ENCODE measurements at places on chromosomes 4 and X.
A peak's percentile ranks its signal among the peaks of the same experiment; 100 is the strongest.

- no peak for DNase-seq
Measured at GRCh38 chrX:41412261-41413081, 34.7 kb upstream of the NYX start.

DNA sequence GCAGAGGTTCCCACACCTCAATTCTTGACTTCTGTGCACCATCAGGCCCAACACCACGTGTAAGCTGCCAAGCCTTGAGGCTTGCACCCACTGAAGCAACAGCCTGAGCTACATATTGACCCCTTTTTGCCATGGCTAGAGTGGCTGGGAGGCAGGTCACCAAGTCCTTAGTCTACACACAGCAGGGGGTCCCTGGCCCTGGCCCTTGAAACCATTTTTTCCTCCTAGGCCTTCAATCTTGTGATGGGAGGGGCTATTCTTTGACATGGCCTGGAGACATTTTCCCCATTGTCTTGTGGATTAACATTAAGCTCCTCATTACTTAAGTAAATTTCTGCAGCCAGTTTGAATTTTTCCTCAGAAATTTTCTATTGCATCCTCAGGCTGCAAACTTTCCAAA lies 336.6 kb downstream of the IL15 start:
- DNase-seq: no peak

GRCh38 chr4:63492515-63492914 lies 916.7 kb downstream of the TECRL start:
- DNase-seq: no peak

DNA sequence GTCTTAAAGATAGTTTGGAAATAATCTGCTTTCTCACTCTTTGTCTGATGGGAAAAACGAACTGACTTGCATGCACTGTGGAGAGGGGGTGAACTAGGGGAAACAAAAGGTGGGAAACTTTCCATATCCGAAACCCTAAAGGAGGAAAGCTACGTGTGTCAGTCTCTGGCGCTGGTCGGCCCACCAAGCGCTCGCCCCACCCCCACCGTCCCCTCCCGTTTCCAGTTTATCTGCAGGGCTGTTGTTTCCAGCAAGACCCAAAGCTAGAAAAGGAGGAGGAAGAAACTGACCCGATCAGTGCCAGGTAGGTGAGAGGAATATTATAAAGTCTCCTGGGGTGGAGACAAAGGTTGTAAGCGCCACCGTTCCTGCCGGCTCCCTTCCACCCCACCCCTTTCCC lies 552 bp downstream of the TCEAL9 start:
- DNase-seq: peak; percentile 44

- no peak for DNase-seq
Measured at GRCh38 chr4:77177199-77177598, 20.2 kb downstream of the CCNG2 start.

DNA sequence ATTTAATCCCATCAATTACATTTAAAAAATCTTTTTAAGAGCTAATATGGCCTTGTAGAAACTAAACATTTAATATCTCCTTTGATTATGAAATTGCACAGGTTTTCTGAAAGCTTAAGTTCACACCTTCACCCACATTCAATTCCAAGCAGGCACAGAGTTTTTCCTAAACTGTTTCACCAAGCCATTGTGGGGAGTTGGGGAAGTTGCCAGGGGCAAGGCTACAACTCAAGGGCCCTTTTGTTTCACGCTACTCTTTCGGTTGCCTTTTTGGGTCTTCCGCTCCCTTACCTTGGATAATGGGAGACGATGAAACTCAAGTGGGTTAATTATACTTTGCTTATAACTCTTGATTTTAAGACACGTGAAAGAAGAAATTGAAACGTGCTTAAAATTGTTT lies 33.3 kb downstream of the APBB2 start:
- no peak for DNase-seq

- DNase-seq: no peak
Measured at GRCh38 chr4:18571301-18571761, 549.8 kb upstream of the LCORL start.

DNA sequence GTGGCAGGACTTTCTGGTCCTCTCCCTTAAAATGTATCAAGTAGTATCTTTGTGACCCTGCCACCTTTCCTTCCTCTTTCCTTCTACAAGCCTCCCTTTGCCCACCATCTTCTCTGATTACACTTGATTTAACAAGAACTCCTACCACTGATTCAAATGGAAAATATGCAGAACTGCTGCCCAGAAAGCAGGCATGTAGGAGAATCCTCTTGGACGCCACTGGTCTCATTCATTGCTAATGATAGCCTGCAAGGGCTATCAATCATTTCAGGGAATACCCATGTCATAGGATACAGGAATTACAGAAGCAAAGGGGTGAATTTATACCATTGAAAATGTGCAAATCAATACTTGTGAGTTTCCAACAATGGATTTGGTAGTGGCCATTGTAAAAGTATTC lies 294.6 kb upstream of the NRK start:
- DNase-seq: no peak

DNA sequence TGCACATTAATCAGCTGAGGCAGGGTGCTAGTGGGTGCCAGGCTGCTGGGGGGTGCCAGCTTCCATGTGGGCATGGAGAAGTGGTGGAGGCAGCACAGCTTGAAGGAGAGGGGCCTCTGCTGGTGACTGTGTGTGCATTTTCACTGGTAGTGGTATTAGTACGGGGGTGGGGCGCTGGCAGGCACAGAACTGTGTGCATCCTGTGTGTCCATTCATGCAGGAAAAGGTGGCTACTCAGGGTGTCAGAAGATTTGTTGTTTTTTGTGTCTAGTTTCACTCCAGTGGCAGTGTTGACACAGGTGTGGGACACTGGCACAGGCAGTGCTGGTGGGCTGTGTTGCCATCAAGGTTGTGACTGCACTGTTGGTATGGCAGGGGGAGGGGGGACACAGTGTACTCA lies 1303.6 kb downstream of the FAM133A start:
- no peak for DNase-seq

GRCh38 chrX:52988985-52989917 lies 30.9 kb upstream of the FAM156A start:
- DNase-seq: no peak

- no peak for DNase-seq
Measured at GRCh38 chr4:148680884-148681283, 238.7 kb upstream of the NR3C2 start.

- no peak for DNase-seq
Measured at GRCh38 chr4:94802091-94802490, 44.3 kb downstream of the BMPR1B start.

DNA sequence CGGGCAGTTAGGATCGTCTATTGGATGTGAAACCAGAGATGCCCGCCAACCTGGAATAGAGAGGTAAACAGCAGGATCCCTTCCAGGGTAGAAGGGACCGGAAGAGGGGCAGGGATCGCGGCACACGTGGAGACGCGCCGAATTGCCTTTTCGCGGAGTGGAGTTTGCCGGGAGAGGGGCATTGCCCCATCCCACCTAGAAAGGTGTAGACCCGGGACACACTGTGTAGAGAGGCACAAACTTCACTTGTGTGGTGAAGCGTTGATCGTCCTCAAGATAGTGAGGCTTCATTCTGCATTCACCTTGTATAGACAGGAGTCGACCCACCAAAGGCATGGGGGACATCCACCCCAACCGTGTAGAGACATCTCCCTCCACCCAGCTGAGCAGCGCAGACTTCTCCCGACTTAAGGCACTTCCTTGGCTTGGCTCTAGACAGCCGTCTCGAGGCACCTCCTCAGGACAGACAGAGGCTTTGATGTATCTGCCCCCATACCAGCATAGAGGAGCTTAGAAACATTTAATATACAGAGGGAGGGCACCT lies 410 bp downstream of the GNL3L start:
- peak; percentile 33 for DNase-seq

GRCh38 chr4:17376205-17376604 lies 135.7 kb downstream of the QDPR start:
- no peak for DNase-seq

GRCh38 chr4:158810487-158811215 lies 41.8 kb downstream of the FNIP2 start:
- no peak for DNase-seq

GRCh38 chr4:154658680-154659405 lies 46.4 kb upstream of the FGG start:
- DNase-seq: no peak

- DNase-seq: no peak
Measured at GRCh38 chr4:85763202-85763601, 288.3 kb downstream of the ARHGAP24 start.

GRCh38 chrX:65841263-65841662 lies 173.8 kb downstream of the MSN start:
- no peak for DNase-seq

DNA sequence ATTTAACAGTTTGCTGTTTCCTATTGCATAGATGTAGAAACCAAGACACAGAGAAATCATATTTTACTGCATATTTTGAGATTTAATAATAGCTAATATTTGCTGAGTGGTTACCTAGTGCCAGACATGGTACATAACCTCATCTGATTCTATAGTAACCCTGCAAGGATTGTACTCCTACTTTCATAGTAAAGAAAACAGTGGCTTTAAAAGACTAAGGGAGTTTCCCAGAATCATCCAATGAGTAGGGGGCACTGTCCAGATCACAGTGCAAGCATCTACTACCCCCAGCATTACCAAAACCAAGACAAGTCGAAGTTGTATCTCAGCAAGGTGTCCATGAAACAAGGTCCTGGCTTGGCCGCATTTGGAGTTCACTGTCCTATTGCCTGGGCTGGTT lies 224.5 kb upstream of the TENM3 start:
- DNase-seq: no peak

GRCh38 chr4:61067381-61067780 lies 132.7 kb upstream of the ADGRL3 start:
- no peak for DNase-seq

DNA sequence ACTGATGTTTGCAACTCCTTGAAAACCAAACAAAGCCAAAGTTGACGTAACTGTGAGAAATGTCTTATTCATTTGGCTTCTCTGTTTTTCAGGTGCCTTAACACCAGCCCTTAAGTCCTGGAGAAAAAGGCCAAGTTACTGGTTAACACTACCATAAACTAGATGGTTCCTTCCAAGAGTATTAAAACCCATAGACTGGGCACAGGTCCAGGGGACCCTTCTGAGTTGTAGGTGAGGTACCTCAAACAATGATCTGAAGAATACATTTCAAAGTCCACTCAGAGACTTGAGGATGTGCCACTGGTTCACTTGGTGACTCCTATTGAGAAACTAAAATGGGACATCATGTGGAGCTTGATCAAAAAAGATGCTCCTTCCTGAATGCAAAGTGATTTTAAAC lies 87.0 kb downstream of the NKX6-1 start:
- DNase-seq: no peak

DNA sequence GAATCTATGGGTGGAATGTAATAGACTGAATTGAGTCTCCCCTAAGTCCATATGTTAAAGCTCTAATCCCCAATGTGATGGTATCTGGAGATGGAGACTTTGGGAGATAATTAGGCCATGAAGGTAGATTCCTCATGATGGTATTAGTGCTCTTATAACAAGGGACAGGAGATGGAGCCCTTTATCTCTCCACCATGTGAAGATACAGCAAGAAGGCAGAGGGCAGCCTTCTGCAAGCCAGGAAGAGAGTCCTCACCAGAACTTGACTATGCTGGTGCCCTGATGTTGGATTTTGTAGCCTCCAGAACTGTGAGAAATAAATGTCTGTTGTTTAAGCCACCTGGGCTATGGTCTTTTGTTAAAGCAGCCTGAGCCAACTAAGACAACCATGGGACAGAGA lies 76.4 kb upstream of the F8A3 start:
- DNase-seq: no peak

DNA sequence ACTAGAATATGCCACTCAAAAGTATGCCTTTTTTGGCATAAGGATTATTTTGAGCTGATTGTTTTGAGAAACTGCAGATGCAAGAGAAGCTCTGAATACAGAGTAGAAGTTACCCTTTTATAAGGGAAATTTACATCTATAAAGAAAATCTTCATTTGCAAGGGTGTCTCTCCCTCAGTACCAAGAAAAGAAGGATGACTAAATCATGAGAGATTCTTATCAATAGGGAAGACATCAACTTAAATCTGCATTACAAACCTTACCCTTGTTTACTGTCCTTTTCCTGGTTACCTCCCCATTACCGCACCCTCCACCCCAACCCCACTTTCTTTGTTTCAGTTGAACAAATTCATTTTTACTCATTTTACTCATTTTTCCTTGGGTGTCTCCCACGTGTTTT lies 62.5 kb downstream of the RLIM start:
- DNase-seq: no peak

DNA sequence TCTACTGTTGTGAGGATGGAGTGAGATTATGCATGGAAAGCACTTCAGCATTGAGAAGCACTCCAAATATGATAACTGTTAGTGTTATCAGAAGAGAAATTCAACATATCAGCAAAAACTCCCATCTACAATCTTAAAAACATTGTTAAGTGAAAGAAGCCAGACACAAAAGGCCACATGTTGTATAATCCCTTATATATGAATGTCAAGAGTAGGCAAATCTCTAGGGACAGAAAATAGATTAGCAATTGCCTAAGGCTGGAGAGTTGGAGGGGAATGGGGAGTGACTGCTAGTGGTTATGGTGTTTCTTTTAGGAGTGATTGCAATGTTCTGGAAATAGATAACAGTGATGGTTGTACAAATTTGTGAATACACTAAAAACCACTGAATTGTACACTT lies 122.5 kb upstream of the LNX1 start:
- DNase-seq: no peak

GRCh38 chr4:71857713-71858451 lies 74.0 kb upstream of the GC start:
- no peak for DNase-seq

DNA sequence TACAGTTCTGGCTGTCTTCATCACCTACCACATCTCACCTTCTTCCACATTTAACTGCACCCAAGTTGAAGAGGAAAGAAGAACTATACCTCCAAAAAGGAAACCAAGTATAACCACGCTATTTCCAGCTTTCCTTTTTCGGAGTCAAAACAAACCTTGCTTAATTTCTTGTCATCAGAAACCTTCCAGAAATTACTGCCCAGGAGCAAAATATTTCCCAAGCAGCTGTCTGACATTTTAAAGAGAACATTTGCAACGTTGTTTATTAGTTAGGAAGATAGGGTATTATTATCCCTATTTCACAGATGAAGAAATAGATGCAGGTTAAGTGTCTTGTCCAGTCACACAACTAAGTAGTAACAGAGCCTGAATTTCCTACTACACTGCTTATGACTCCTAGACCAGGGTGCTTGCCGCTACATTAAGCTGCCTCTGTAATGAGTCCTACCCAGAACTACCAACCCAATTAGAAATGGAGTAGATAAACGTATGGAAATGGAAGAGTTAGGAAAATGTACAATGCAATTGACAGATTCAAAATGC lies 2.2 kb upstream of the ACSL4 start:
- no peak for DNase-seq

Measured in liver (tissue), 10 donors.